Panc1 (cell line): ENCODE measurements at places on chromosomes 5 and 9. TPM values are rescaled to one million over a fixed set of nuclear protein-coding genes. Genes with fewer than 3 reads are reported as not detected.

Gene KLF9
- total RNA-seq = 0.95 TPM

Gene RFESD
- 2.2 TPM for total RNA-seq

Gene AJM1
- 7.2 TPM for total RNA-seq

Gene PDCD1LG2
- total RNA-seq = not detected

Gene PRRX2
- total RNA-seq = 6.3 TPM

Gene TEX48
- total RNA-seq = not detected

Gene MOB3B
- 0.03 TPM for total RNA-seq

DNA sequence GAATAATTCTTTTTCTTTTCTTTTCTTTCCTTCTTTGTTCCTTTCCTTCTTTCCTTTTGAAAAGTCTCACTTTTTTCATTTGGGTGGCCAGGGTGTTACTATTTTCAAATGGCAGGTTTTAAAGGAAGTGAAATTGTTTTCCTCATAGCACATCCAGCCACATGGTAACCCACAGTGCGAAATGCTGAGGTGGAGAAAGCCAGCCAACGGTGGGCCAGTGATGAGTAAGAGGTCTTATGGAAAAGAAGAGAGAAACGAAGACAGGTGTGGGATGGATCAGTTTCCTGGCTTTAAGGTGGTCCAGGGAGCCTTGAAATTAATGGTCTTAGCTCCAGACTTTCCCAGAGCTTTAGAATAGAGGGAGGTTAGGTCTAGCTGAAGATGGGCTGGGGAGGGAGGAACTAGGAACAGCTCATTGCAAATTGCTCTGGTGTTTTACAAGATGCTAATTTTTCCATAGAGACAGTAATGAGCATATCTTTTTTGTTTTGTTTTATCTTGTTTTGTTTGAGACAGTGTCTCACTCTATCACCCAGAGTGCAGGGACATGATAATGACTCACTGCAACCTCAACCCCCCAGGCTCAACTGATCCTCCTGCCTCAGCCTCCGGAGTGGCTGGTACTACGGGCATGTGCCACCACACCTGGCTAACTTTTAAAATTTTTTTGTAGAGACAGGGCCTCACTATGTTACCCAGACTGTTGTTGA is 17.8 kb downstream of the ITK start:
- no peak overlapping the region for H3K4me3 ChIP-seq
- H3K27ac ChIP-seq = no peak overlapping the region
- no peak for DNase-seq
- peaks cover 4% of the 10 kb centered on the region for H3K27me3 ChIP-seq

- peaks cover 72% of the 10 kb centered on the region for H3K4me1 ChIP-seq
- no peak overlapping the region for H3K4me3 ChIP-seq
- no peak for DNase-seq
Observed at GRCh38 chr9:21570643-21571275, 88.6 kb upstream of the IFNE start.

- H3K27ac ChIP-seq = no peak overlapping the region
- no peak overlapping the region for H3K4me3 ChIP-seq
- H3K27me3 ChIP-seq = no peaks in the 10 kb centered on the region
- H3K4me1 ChIP-seq = no peaks in the 10 kb centered on the region
- DNase-seq = no peak
- no peaks in the 10 kb centered on the region for H3K36me3 ChIP-seq
Observed at GRCh38 chr5:97591781-97592180, 408.7 kb upstream of the RIOK2 start.

GRCh38 chr5:54159893-54160195 is 150.5 kb downstream of the ARL15 start:
- H3K27ac ChIP-seq = no peak overlapping the region
- DNase-seq = no peak
- H3K27me3 ChIP-seq = no peaks in the 10 kb centered on the region
- no peak overlapping the region for H3K4me3 ChIP-seq
- H3K4me1 ChIP-seq = no peaks in the 10 kb centered on the region

GRCh38 chr9:76370396-76371023 is 23.7 kb downstream of the RFK start:
- DNase-seq = no peak
- H3K27me3 ChIP-seq = no peaks in the 10 kb centered on the region
- no peaks in the 10 kb centered on the region for H3K36me3 ChIP-seq

DNA sequence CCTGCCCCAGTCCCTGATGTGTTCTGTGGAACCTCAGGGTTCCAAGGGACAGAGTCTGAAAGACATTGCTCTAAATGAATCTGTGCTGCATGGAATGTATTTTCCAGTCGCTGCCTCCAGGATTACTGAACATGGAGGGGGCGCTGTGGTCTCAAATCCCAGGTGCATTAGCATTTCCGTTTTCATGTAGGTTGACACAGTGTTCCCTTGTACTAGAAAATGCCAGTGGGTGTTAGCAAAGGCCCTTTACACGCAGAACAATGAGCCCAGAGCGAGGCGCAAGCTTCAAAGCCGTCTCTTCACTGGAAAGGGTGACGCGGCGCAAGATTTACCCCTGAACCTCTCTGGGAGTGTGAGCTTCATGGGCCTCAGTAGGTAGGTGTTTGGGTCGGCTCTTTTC is 308.3 kb downstream of the SLIT3 start:
- no peaks in the 10 kb centered on the region for H3K36me3 ChIP-seq
- H3K27ac ChIP-seq = no peak overlapping the region
- no peak overlapping the region for H3K4me3 ChIP-seq

GRCh38 chr5:179484201-179484600 is 66.2 kb upstream of the RUFY1 start:
- no peak overlapping the region for H3K4me3 ChIP-seq
- no peaks in the 10 kb centered on the region for H3K27me3 ChIP-seq
- no peaks in the 10 kb centered on the region for H3K36me3 ChIP-seq
- DNase-seq = no peak

- H3K4me3 ChIP-seq = no peak overlapping the region
Observed at GRCh38 chr9:122084026-122084675, 9.0 kb downstream of the TTLL11 start.

DNA sequence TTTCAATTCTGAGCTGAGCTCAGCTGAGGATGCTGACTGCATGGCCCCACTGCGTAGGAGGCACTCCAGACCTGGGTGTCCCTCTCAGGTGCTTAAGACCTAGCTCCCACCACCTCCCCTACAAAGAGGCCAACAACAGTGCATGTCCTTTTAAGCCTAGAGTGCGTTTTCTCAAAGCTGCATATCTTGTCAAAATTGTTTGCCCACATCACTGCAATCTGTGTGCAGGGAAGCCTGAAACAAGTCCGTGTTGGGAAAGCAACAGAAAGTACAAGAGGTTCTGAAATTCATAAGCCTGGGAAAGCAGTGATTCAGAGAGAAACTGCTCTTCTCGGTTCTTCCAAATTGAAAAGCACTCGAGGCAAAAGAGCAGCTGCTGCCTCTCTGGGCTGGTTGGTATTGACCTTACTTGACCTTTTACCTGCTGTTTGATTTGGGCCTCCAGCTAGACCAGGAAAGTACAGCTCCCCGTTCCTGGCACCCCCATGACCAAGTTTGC is 238.4 kb downstream of the NR2F1-AS1 start:
- H3K27ac ChIP-seq = peak overlapping the region; percentile 8; the same call in 1 of the 2 replicates
- no peaks in the 10 kb centered on the region for H3K36me3 ChIP-seq
- no peak overlapping the region for H3K4me3 ChIP-seq
- peaks cover 6% of the 10 kb centered on the region; the same call in 1 of the 2 replicates for H3K4me1 ChIP-seq

- H3K4me1 ChIP-seq = peaks cover 20% of the 10 kb centered on the region; the same call in 1 of the 2 replicates
- H3K27me3 ChIP-seq = no peaks in the 10 kb centered on the region
- H3K27ac ChIP-seq = peak overlapping the region; percentile 91
Observed at GRCh38 chr5:126778675-126779403, 1.9 kb downstream of the LMNB1 start.

DNA sequence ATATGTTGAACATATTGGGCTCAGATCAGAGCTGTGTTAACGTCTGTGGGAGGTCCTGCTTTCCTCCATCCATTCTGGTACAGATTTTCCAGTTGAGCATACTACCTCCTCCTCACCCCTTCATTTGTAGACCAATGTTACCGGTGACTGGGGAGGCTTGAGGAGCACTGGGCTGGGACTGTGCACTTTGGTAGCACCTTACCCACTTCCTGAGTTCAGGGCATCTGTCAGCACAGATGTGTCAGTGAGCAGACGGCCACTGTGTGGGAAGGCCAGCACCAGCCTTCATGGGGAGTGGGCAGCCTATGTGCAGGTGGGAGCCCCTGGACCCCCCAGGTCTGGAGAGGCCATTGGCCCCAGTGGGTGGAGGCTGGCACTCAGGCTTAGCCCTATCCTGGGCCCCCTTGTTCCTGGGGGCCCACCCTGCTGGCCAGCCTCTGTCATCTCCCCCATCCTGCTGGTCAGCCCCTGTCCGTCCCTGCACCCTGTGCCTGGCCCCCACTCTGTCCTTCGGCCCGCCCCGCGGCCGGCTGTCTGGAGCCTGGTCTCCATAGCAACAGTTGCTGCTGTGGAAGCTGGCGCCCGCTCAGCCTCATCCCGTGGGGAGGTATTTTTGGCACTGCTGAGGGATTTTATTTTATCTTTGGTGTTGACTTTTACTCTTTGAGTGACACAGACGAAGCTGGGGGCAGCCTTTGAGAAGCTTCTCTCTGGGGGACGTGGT is 21.3 kb downstream of the WNK2 start:
- H3K4me3 ChIP-seq = no peak overlapping the region
- H3K27ac ChIP-seq = no peak overlapping the region
- H3K36me3 ChIP-seq = no peaks in the 10 kb centered on the region

DNA sequence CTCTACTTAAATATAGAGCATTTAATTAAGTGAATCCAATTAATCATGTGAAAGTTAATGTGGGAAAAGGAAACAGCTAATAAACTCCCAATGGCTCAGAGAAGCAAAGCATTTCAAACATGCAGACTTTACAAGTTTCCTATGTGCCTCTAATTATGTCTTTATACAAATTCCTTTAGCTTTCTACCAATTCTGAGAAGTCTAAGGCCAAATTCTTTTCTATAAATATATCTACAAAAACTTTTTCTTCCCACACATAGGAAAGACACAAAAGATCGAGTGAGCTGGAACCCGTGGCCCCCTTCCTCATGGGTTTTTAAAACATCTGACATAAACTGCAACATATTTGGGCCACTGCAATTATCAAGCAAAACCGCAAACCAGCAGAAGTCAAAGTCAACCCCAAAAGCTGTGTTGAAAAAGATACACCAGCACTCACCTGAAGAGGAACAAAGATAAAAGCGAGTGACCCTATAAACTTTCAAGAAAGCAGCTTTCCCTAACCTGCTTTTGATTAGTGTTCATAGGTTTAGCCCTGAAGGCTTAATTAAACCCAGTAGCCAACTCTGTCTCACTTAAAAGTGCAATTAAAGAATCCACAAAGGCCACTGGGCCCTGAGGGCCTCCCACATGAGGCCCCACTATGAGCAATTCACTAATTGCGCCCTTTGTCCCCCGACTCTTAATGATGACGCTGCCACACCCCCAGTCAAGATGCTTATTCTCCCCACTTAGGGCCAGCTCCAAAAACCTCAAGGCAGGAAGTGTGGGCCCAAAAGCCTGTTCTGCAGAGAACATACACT is 12.1 kb downstream of the SEMA5A start:
- no peak for DNase-seq
- H3K27ac ChIP-seq = no peak overlapping the region
- H3K27me3 ChIP-seq = peaks cover 2% of the 10 kb centered on the region; the same call in 1 of the 2 replicates
- H3K4me3 ChIP-seq = no peak overlapping the region

- no peaks in the 10 kb centered on the region for H3K4me1 ChIP-seq
- DNase-seq = no peak
- H3K4me3 ChIP-seq = no peak overlapping the region
- no peak overlapping the region for H3K27ac ChIP-seq
- H3K27me3 ChIP-seq = no peaks in the 10 kb centered on the region
Observed at GRCh38 chr5:164277720-164278119, 772.3 kb downstream of the MAT2B start.

DNA sequence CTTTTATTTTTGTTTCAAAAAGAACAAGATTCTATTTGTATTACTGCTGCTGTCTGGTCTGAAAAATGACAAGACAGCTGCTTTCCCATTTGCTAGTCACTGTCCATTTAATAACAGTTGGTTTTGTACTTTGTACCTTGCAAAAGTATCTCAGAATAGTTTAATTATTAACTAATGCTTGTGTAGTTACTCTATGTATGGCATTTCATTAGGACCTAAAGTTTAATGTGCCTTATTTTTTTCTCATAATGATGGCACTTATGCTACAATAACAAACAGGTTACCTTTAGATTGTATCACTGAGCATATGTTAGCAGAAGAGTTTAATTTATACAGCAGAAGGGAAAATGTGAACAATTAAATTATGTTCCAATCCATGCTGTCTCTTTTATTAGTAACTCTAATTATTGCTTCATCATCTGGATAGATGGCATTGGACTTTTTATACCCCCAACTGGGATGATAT is 134.2 kb downstream of the CDH10 start:
- no peaks in the 10 kb centered on the region for H3K4me1 ChIP-seq
- no peaks in the 10 kb centered on the region for H3K36me3 ChIP-seq
- H3K27ac ChIP-seq = no peak overlapping the region
- H3K27me3 ChIP-seq = no peaks in the 10 kb centered on the region
- H3K4me3 ChIP-seq = no peak overlapping the region

GRCh38 chr9:135980926-135981630 is 19.9 kb upstream of the UBAC1 start:
- H3K27ac ChIP-seq = no peak overlapping the region
- no peaks in the 10 kb centered on the region for H3K36me3 ChIP-seq
- peaks cover 12% of the 10 kb centered on the region for H3K4me1 ChIP-seq
- H3K27me3 ChIP-seq = no peaks in the 10 kb centered on the region
- H3K4me3 ChIP-seq = no peak overlapping the region
- DNase-seq = no peak

- no peaks in the 10 kb centered on the region for H3K27me3 ChIP-seq
- H3K4me3 ChIP-seq = no peak overlapping the region
- DNase-seq = peak; percentile 10
- H3K4me1 ChIP-seq = no peaks in the 10 kb centered on the region
- no peaks in the 10 kb centered on the region for H3K36me3 ChIP-seq
- H3K27ac ChIP-seq = no peak overlapping the region
Observed at GRCh38 chr9:32968101-32969011, 33.1 kb downstream of the APTX start.

DNA sequence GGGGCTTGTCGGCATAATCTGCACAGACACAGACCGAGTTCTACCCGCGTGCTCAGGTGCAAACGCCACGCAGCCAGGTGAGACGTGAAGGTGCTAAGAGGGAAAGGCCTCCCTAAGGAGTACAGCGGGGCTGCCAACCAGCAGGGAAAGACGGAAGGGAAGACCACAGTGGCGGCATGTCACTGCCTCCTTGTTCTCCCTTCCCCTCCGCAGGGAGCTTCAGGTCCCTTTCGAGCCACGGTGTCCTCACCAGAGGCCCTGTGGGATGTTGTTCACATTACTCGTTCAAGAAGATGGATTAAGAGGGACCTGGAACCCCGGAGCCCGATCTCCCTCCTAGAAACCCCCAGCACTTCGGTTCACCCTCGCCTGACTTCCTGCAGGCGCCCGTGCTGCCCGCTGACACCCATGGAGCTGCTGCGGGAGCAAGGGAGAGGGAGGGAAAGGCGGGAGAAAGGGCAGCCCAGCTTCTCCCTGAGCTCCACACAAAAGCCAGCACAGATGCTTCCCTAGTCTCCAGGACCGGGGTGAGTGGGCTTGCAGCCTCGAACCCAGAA is 686 bp downstream of the BRD9 start:
- no peak for DNase-seq
- peaks cover 31% of the 10 kb centered on the region for H3K36me3 ChIP-seq
- no peaks in the 10 kb centered on the region for H3K27me3 ChIP-seq

DNA sequence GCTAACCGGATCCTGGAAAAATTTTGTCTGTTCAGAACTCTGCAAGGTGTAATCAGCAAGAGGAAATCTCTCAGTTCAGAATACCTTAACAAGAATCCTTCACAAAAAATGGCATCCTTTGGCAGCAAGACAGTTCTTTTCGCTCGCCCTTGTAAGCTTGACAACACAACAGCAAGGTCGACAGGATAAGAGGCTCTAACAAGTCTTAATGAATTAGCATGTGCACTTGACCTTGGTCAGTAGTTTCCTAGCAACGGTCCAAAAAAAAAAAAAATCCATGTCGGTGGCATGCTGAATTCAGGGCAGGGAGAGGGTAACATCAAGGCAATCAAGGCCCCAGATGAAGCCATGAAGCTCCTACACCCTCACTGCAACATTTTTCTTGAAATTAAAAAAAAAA is 172.8 kb downstream of the APBA1 start:
- no peaks in the 10 kb centered on the region for H3K4me1 ChIP-seq
- H3K36me3 ChIP-seq = no peaks in the 10 kb centered on the region
- H3K27ac ChIP-seq = no peak overlapping the region
- H3K27me3 ChIP-seq = no peaks in the 10 kb centered on the region
